ENCODE measurements at places on chromosomes 1 and 21.
A peak's percentile ranks its signal among the peaks of the same experiment; 100 is the strongest.

GRCh38 chr1:101147381-101147780, 89.4 kb upstream of the S1PR1 start:
- DNase-seq: no peak

DNA sequence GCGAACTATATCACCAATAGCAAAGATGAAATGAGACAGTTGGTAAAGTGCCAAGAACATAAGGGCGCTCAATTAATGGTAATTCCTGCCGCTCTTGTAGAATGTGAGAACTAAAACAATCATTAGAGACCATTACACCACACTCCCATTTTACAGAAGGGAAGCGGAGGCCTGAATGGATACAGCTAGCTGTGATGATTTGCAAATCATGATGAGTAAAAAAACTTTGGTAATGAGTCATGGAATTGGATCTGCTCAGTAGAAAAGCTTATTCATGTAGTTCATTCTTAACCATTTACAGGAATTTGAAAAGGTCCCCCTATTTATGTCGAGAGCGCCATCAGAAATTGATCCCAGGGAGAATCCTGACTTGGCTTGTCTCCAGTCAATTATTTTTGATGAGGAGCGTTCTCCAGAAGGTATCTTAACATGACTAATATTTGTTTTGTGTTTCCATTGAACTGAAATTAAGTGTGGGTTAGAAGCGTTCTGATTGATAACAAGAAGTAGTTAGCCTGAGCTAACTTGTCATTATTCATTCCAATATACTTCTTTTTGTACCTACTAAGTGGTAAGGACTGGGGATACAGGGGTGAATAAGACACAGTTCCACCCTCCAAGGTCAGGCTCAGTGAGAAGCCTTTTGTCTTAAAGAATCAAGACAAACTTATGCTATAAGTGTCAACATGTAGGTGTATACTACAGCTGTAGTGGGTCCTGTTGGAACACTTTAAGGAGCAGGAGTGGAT, 812 bp downstream of the TTC4 start:
- DNase-seq: peak; percentile 70

GRCh38 chr1:183270541-183271141, 84.6 kb downstream of the LAMC2 start:
- no peak for DNase-seq

GRCh38 chr1:154895798-154896197, 25.7 kb upstream of the KCNN3 start:
- no peak for DNase-seq

DNA sequence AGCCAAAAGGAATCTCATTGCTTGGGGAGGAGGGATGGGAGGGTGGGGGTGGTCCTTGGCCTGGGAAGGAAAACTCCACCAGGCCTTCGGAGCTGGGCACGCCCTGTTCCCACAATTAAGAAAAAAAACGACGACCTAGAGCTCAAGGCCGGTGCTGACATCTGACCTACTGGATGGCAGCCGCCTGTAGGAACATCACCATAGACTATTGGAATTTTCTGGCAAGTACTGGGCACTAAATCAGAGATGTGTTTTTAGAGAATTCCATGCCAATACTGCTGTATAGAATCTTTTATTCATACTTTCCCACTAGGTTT, 729 bp downstream of the NADK start:
- no peak for DNase-seq

DNA sequence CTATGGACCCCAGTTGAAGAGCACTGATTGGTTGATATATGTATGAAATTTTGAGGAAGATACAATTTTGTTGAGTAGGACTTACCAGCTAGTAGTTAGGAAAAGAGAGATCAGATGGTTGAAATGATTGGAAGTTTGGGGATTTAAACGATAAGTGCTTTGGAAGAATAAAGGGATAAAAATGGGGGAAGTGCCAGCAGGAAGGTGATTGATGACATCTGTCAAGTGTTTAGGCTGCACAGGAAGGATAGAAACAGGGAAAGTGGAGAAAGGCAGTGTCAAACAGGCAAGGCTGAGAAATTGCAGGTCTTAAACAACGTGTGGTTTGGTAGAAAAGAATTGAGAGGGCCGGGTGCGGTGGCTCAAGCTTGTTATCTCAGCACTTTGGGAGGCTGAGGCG, 22.3 kb downstream of the PDC start:
- DNase-seq: no peak

GRCh38 chr1:59199719-59200376, 97.0 kb upstream of the FGGY start:
- no peak for DNase-seq

GRCh38 chr1:56461158-56462127, 117.9 kb downstream of the PLPP3 start:
- DNase-seq: no peak

DNA sequence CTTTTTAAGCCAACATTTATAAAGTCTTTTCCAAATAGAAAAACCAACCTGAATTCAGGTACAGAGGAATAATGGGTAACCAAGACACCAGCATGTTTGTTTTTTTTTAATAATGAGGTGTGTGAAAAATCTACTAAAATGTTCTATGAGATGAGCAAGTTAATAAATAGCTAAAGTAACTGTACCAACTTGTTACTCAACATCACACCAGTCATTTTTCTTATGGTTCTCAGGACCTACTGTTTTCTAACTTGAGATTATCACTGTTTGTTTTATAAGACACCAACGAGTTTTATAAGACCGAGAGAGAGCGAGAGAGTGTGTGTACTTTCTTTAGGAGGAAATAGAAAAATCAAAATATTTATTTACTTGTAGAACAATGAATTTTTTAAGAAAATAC, 12.4 kb downstream of the ELK4 start:
- no peak for DNase-seq

- DNase-seq: no peak
These were observed 9.8 kb downstream of the ERI3 start for GRCh38 chr1:44345187-44345775.

DNA sequence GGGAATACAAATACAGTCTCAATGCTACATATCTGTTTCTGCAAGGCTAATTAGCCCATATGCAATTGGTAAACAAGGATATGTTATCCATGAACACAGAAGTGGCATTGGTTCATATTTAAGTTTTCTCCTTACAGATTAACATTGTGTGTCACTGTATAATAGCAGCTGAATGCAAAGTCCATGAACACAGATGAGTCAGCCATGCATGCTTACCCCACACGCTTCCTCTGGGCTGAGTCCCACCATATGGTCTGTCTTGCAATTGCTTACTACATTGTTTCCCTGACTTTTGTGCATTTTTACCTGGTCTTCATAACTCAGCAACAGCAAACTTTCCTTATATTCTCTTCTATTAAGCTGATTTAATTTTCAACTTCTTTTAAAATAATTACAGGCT, 41.5 kb upstream of the TSNAX start:
- no peak for DNase-seq

DNA sequence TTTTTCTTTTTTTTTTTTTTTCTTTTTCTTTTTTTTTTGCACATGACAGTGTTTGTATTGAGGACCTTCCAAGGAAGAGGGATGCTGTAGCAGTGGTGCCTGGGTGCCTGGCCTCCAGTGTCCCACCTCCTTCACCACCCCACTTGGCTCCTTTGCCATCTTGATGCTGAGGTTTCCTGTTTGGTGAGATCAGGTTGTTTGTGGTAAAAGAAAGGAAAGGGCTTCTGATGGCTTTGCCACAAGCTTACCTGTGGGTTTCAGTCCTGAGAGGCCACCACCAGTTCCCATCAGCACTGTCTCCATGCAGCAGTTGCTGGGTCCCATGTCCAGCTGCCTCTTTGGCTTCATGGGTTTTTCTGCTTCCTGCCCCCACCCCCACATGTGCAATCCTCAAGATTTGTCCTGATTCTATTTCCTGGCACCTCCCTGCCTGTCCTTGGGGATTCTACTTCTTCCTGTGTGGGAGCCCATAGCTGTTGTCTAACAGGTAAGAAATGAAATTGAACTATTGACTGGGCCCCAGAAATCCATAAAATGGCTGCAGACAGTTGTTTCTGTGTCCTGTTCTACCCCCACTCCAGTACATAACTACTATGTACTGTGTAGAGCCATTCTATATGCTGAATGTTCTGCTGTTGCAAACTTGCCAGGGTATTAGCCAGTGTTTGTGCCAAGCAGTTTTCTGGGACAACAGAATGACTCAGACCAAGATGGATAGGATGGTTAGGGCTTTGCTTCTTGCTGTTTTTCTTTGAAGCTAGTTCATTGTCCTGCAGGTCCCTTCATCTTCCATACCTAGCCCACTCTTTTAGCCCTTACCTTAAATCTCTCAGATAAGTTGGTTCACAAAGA, 4.2 kb upstream of the CCDC28B start:
- DNase-seq: peak; percentile 62

GRCh38 chr1:23692308-23692871, 784 bp downstream of the RPL11 start:
- DNase-seq: no peak

DNA sequence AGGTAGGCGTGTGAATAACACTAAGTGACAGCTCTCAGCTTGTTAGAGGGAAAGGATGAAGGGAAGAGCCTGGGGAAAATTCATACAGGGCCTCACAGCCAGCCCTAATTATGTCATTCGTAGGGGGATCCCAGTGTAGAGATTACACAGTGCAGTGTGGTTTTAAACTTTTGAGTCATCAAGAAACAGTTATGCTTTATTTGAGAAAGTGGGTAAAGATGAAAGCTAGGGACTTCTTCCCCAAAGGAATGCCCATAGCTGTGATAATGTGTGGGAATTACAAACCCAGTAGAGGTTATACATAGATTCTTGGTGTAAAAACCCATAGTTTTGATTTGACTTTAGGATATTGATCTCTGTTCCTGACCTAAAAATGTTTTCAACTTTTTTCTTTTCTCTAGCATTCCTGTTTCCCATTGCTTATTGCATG, 1.9 kb downstream of the TTF2 start:
- peak; percentile 84 for DNase-seq

DNA sequence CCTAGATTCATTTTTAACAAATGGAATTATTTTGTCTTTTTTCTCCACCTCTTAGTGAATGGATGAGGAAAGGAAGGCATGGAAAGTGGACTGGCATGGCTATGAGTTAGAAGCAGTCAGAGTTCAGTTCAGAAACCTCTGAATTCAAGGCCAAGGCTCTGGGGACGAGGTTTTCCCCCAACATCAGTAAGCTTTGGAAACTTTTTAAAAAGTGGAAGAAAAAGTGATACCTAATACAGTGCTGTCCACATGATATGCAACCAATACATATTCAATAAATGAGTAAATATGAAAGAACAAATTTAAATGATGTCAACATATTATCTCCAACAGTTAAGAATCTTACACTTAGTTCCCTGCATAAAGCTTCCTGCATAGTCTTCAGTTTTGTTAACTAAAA, 204.7 kb downstream of the HLX start:
- DNase-seq: no peak

- peak; percentile 80 for DNase-seq
These were observed 35.4 kb upstream of the ZNF281 start for GRCh38 chr1:200445213-200445612.

DNA sequence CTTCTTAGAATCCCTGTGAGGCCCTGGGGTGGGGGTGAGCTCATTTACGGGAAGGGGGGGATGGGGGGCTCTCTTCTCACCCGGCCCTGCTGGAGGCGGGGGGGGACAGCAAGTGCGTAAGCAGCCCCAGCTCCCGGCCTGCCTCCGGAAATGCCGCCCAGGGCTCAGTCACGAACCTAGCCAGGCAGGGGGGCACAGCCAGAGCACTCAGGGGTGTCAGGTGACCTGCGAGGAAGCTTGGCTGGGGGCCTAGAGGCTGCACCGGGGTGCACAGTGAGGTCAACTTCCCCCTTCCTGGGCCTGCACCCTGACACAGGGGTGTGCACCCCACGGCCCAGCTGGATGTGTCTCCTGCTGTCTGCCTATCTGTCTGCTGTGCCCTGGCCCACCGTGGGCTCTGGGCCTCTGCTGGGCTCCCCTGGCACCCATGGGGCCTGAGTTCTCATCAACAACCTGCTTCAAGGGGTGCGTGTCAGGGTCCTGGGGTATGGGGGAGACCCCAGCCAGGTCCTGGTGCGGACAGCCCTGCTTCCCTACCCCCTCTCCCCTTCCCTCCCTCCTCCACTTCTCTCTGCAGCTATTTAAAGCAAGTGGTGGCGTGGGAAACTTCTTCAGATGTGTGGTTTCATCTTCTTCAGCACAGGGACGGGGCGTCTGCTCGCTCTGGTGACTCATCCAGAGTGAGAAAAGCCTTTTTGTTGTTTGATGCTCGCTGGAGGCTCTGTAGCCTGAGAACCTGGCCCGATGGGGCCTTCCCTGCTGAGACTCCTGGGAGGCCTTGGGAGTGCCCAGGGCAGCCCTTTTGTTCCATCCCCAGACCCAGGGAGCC, 92.5 kb upstream of the RUNX3 start:
- peak; percentile 97 for DNase-seq

- DNase-seq: no peak
These were observed 114.1 kb downstream of the ZNF648 start for GRCh38 chr1:181947441-181947840.

DNA sequence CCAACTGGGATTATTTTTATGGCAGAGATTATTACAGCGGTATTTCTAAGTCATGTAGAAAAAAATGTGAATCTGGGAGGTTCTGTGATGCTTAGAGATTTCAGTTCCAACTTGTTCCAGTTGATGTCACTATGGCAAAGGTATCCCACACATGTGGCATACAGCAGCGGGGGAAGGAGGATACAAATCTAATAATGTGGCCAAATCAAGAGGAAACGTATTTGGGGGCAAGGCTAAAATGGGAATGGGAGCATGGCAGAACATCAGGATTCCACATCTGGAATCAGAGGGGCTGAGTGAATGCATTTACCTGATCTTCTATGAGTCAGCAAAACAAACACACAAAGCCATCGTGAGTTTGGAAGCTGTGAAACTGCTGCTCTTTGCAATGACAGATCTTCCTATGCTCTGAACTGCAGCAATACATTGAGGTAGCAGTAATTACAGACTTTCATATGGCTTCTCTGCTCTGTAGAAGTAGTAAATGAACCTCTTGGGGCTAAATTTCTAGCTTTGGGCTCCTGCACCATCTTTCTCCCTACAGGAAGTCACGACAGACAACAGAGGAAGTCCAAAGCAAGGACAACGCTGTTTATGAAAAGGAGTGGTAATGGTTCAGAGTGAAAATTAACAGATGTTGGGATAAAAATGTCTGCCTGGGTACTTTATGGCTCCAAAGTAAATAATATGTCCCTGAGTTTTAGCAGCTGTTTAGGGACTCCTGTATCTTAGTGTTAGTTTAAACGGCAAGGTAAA, 55.5 kb downstream of the GABPA start:
- peak; percentile 42 for DNase-seq
